ENCODE measurements at places on chromosomes 16 and 17.

- DNase-seq: no peak
Observed at GRCh38 chr16:86669937-86670749, 91.8 kb downstream of the FOXL1 start.

DNA sequence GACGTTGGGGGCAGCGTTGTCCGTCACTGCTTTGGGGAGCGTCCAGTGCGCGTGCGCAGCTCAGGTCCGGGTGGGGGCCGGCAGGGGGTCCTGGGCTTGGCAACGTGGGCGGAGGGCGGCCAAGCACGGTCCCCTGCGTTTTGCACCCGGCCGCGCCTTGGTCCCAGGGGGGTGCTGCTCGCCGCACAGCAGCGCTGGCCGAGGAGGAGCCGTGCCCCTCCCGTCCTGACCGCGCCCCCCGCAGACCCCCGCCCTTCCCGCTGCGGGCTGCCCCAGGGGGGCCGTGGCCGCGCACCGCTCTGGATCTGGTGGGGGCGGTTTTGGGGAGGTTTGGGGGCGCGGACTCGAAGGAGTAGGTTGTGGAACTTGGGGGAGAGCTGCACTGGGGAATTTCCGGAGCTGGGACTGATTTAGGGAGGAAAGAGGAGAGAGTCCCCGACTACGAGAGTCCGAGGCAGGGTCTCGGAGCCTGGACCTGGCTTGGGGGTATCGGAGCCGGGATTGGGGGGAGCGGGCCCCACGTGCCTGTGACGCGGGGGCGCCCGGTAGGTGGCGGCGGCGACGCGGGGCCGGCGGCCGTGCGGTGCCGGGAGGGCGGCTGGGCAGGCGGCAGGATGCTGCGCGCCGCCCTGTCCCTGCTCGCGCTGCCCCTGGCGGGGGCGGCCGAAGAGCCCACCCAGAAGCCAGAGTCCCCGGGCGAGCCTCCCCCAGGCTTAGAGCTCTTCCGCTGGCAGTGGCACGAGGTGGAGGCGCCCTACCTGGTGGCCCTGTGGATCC is at the start of gene SLC9A5:
Gene SLC9A5 (plus strand): TSS at position 579 of the 777 bp plus-strand sequence. CDS start 36 bp downstream, at position 615.
- DNase-seq: peak; percentile 77

DNA sequence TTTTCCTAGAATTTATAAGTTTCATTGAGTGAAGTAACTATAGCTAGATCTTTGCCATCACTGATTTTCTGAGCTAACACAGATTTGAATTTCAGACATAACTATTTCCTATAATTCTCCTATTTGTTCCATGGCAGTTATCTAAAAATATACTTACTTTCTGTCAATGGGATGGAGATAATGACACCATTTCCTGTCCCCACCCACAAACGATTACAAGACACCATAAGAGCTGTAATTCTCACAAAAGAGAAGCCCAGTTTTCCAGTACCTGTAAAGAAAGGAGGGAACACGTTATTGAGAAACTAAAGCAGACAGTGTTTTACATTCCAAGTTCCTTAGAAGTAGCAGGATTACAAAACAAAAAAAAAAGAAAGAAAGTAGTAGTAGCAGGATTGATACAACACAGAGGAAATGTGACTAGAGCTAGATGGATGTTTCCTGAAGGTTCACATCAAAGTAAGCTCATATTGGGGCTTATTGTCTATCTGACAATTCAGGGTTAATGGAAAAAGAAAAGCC is 110.9 kb upstream of the TOB1 start:
- no peak for DNase-seq

GRCh38 chr16:55622930-55623561 is 32.7 kb upstream of the SLC6A2 start:
- DNase-seq: no peak

All from GM13976 (cell line).